ENCODE measurements at places on chromosomes 2 and 18.

DNA sequence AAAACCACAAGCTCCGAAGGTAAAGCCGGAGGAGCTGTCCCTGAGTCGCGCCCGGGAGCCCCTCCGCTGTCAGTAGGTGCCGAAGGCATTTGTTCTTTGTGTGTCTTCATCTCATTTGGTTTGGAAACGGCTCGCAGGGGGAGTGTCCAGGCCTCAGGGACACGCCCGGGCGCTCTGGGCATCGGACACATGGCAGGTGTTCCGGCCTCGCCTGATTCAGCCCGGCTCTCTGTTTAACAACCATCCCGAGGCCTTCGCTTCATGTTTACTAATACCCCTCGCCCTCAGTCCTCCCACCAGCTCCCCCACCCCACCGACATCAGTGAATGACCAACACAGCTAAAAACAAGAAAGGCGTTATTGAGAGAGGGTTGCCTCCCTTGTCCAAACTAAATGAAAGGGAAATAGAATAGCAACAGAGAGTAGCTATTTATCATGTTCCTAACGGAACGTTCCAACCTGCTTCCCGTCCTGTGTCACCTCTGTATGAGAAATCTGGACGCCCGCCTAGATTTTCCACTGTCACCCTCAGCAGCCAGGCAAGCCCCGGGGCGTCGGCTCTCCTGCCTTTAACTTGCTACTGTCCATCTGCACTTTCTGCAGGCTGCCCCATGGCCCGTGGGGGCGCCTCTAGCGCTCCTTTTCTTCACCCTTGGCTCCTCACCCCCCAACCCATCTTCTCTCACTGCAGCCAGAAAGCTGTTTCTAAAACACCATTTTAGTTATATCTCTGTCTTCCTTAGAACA is 73.9 kb downstream of the MYCN start:
- DNase-seq: no peak

- DNase-seq: no peak
Observed at GRCh38 chr2:68423966-68424650, 43.0 kb downstream of the FBXO48 start.

GRCh38 chr2:120632796-120633646 is 102.6 kb upstream of the GLI2 start:
- no peak for DNase-seq

- no peak for DNase-seq
Observed at GRCh38 chr2:54054774-54055173, 60.6 kb upstream of the ACYP2 start.

- no peak for DNase-seq
Observed at GRCh38 chr2:229900012-229900411, 21.8 kb downstream of the TRIP12 start.

- DNase-seq: peak; percentile 79
Observed at GRCh38 chr2:46097714-46098480, 199.3 kb upstream of the EPAS1 start.

DNA sequence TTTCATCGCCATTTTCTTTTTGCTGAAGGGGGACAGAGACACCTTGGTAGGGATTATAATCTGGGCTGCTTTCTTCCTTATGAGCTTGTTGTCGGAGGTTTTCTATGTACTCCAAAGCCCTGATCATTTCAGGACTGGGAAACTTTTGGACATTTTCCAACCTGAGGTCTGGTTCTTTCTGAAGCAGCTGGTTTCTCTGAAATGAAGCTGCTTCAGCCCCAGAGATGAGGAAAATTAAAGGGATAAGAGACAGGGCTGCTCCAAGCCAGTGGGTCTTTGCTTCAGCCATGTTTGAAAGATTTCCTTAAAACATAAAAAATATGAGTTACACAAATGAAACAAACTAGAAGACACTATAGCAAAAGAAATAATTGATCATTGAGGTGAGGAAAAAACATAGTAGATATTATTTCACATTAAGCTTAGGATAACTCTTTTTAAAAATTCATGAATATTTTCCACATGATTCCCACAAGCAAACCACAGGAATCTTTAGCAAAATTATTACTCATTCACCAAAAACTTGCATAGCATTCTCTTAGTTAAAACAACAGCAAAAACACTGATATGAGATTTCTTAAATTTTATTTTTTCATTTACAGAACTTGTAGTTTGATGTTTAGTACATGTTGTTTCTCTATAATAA is 3.0 kb downstream of the SCG2 start:
- DNase-seq: no peak

- DNase-seq: no peak
Observed at GRCh38 chr2:157262248-157262647, 4.7 kb downstream of the GALNT5 start.

DNA sequence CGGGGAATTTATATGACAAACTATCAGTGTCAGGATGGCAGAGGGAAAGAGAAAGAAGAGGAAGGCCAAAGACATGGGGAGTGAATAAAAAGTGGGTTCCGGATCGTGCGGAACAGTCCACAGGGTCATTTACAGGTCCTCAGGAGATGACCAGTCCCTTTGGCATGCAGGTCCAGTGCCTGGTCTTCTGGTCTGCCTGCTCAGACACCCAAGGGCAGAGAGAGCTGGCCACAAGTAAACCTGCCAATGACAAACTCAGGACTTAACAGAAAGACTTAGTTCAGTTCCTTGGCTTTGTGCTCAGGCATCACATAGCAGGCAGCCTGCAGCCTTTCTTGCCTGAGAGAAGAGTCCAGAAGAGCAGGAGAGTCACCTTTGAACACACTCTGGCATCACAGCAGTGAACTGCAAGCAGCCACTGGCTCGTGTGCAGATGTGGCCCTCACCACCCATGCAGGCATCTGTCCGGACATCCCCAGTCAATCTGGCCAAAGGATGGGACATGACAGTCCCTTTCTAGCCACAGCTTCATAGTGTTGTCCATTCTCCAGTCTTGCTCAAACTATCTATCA is 14.0 kb downstream of the TMEM127 start:
- DNase-seq: peak; percentile 57

DNA sequence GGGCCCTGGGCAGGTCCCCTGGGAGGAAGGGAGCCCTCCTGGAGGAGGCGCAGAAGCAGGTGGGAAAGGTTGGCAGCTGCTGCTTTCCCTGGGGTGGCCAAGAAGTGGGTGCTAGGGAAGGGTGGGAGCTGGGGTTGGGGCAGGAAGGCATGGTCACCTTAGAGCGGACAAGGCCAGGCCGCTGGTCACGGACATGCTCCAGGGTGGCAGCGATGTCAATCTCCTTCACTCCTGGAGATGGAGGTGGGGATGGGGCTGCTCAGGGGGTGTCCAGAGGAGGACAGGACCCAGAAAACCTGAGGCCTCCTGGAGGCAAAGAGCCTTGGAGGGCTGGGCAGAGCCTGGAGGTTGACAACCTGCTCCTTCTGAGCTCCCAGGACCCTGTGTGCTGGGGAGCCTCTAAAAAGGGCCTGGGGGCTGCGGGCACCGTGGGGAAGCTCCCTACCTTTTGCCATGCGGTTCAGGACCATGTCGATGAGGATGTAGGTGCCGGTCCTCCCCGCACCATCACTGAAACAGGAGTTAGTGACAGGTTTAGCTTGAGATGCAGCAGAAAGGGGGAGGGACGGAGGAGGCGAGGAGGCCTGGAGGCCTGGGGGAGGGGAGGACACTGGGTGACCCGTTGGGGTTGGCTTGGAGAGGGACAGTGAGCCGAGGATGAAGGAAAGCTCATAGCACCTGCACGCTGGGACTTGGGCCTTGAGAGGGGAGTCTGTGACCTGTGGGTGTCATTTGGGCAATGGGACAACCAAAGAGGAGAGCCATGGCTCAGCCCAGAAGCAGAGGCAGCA is 11.4 kb downstream of the DNAJB2 start:
- DNase-seq: no peak

GRCh38 chr2:109475531-109476210 is 138.1 kb downstream of the SEPTIN10 start:
- DNase-seq: no peak

DNA sequence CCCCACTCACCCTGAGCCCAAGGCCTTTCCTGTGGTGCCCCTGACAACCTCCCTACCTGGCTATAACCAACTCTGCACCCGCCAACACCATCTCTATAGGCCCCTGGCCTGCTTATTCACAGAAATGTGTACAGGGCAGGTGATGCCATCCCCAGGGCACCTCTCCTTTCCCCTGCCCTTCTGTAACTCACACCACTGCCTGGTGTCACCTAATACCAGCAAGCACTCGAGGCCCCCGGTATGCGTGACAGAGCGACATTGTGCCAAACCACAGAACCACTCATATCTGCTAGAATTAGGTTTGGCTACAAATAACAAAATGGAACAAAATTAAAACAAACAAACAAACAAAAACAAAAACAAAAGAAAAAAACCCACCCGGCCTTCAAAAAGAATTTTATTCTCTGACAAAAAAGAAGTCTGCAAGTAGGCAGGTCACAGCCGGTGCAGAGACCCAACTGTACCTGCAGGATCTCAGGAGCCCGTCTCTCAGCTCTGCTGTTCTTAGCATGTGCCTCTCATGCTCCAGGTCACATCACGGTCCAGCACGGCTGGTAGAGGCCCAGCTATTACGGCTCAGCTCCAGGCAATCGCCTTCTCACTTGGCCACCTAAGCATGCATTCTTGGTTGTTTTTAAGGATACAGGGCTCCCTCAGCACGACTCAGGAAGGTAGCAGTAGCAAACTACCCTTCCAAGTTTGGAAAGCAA is 51.4 kb downstream of the FAM178B start:
- DNase-seq: no peak

- DNase-seq: no peak
Observed at GRCh38 chr18:31702449-31702848, 18.1 kb upstream of the B4GALT6 start.

- no peak for DNase-seq
Observed at GRCh38 chr2:31032475-31032874, 105.8 kb downstream of the GALNT14 start.

- peak; percentile 41 for DNase-seq
Observed at GRCh38 chr2:235836491-235836911, 331.7 kb downstream of the GBX2 start.

DNA sequence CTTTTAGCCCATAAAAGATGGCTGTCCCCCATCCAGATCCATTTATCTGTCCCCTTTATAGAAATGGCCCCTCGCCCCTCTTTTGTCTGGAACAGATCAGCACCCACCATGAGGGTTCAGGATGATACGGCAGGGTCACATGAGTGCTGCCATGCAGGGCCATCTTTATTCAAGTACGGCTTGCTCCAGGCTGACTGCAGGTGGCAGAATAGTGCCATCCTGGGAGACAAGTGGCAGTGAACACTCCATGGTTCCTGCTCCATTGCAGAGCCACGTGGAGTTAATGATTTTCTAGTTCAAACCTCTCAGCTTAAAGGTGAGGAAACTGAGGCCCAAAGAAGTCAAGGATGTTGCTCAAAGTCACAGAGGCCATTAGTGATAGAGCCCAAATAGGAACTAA is 180.6 kb downstream of the CLIP4 start:
- DNase-seq: no peak

- no peak for DNase-seq
Observed at GRCh38 chr2:182133195-182133891, 147.7 kb downstream of the PPP1R1C start.

DNA sequence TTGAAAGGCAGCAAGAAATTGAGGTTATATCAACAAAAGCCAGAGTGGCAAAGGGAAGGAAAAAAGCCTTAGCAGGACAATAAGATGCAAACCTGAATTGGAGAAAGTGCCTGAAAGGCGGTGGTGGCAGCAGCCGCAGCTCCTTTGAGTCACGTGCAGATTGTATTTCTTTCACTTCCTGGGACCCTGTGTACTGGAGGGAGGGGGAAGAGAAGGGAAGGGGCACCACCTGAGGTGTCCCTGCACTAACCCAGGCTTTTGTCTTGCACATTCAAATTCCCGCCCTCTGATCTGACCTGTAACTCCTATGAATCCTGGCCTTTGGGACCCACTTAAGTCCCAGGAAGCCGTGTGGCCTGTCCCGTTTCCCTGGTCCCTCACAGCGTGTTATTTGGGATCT is 326.1 kb upstream of the SKOR2 start:
- no peak for DNase-seq

DNA sequence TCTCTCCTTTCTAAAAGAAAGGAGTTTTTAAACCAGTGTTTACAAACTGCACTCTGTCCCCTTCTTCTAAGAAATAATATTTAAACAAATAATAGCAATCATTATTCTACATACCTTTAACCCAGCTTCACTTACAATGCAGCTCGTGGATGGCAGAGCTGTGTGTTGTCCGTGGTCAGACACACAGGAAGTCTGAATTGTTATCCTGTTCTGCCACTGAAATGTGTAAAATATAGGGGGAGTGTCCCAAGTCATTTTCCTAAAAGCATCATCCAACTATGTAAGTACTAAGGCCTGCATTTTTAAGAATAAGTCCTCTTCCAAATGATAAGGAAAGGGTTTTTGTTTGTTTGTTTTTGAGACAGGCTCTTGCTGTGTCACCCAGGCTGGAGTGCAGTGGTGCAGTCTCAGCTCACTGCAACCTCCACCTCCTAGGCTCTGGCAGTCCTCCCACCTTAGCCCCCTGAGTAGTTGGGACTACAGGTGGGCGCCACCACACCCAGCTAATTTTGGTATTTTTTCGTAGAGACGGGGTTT is 2.7 kb upstream of the PPP4R1 start:
- DNase-seq: no peak

- DNase-seq: no peak
Observed at GRCh38 chr2:134240061-134240460, 13.8 kb upstream of the MGAT5 start.

DNA sequence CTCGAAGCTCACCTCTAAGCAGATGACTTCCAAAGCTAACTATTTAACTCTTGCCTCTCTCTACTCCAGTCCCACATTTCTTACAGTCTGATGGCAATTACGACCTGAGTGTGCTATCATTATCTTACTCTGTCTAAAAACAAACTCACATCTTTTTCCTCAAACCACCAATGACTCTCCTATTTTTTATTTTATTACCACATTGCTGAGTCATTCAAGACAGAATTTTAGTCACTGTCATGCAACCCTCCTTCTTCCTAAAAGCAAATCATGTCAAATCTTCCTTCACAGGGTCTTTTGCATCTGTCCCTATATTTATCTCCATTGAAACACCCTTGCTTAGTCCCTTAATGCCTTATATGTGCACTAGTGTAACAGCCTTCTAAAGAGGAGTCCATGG is 34.6 kb upstream of the C2orf15 start:
- no peak for DNase-seq

DNA sequence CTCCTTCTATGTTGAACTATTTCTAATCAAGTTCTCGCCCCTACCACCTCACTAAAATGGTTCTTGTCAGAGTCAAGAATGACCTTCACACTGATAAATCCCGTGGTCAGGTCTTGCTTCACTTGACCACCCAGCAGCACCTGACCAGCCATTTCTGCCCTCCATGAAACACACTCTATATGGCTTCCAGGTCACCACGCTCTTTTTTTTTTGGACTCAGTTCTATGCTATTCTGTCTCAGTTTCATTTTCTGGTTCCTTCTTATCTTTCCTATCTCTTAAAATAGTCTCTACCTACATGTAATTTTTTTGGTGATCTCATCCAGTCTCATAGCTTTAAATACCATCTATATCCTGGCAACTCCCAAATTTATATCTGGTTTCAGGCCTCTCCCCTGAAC is 11.4 kb downstream of the EIF2AK3 start:
- DNase-seq: no peak

DNA sequence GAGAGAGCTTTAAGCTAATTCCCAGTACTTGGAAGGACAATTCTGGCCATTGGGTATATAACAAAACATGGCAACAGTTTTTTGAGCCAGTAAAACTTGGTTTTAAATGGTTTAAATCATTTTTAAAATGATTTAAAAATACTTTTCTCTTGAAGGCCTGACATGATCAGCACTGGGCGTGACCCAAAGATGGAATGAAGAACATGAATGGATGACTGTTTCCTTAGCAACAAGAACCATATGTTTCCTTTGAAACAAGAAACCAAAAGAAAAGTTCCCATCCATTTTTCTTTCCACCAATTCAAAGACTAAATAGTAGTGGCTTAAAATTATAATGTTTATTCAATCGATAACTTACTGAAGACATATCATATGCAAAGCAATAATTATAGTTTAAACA is 348.3 kb upstream of the FIGN start:
- no peak for DNase-seq
